ENCODE measurements at places on chromosomes 5 and 9. TPM values are rescaled to one million over a fixed set of nuclear protein-coding genes. Genes with fewer than 3 reads are reported as not detected.
A peak's percentile ranks its signal among the peaks of the same experiment; 100 is the strongest.

Gene CNTLN
- total RNA-seq = 10.6 TPM

Gene C5orf34
- 3.2 TPM for total RNA-seq

Gene ITGA2
- total RNA-seq = 40.5 TPM

Gene FBP2
- total RNA-seq = 0.29 TPM

Gene ANKRD33B
- total RNA-seq = 3.3 TPM

Gene SPATA31A3
- not detected for total RNA-seq

Gene PCDHA12
- total RNA-seq = 0.89 TPM

Gene IFNA14
- total RNA-seq = not detected

Gene ARHGEF28
- total RNA-seq = 34.5 TPM

Gene ECSCR
- 31.1 TPM for total RNA-seq

Gene SIL1
- 83.0 TPM for total RNA-seq

Gene PIP5K1B
- total RNA-seq = 13.8 TPM

Gene INSYN2B
- not detected for total RNA-seq

- no peak for DNase-seq
Measured at GRCh38 chr5:33832404-33833236, 59.2 kb downstream of the ADAMTS12 start.

DNA sequence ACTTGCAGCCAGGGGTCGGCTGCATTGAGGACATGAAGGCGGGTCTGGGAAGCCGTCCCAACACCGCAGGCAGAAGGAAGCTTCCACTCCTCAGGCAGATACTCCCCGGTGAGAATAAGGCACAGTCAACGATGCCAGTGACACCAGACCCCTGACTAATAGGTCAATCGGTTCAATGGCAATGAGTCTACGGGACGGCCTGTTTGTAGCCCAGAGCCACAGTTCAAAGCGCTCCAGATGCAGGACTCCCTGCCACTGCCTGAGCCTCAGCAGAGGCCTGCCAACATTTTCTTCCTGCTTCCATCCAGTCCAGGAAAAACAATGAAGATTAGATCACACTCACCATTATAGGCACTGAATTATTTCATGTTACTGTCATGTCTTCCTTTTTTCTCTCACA, 84.5 kb upstream of the SIMC1 start:
- no peak for DNase-seq

- no peak for DNase-seq
Measured at GRCh38 chr5:117947836-117948235, 1040.5 kb downstream of the DTWD2 start.

GRCh38 chr9:137648396-137648795, 29.6 kb downstream of the EHMT1 start:
- DNase-seq = no peak

- DNase-seq = peak; percentile 38
Measured at GRCh38 chr9:134525070-134525815, 116.4 kb upstream of the COL5A1 start.

GRCh38 chr5:177568326-177568725, 14.0 kb upstream of the FAM193B start:
- DNase-seq = no peak

DNA sequence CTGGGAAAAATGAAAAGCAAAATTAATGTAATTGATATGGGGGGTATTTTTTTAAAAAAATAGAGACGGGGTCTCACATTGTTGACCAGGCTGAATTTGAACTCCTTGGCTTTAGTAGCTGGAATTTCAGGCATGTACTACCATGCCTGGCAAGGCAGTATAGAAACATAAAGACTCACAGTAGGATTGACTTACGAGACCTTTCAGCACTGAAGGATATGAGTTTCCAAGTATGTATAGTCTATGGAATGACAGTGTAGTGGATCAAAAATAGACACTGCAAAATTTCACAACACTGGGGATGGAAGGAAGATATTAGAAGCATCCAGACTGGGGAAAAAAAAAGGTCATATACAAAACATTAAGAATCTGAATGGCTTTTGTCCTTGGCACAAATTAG, 6.8 kb downstream of the DCP2 start:
- no peak for DNase-seq

GRCh38 chr5:113151641-113152379, 175.2 kb downstream of the DCP2 start:
- no peak for DNase-seq

DNA sequence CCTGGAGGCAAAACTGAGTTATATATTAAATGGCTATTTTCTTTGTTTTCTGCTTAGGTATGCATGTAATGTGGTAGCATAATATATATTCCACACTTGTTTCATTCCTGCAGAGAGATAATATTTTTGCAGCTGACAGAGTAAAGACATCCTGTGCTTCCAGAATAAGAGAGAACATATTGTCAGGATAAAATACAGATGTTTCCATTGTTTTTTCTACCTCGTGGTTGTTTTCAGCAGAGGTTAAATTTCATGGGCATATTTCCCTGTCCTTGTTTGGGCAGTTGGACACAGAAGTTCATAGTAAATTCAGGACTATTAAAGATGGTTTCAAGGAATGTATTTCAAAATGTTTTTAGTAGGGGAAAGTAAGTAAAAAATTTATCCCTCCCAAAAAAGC, 47.6 kb upstream of the MEGF10 start:
- DNase-seq = no peak

DNA sequence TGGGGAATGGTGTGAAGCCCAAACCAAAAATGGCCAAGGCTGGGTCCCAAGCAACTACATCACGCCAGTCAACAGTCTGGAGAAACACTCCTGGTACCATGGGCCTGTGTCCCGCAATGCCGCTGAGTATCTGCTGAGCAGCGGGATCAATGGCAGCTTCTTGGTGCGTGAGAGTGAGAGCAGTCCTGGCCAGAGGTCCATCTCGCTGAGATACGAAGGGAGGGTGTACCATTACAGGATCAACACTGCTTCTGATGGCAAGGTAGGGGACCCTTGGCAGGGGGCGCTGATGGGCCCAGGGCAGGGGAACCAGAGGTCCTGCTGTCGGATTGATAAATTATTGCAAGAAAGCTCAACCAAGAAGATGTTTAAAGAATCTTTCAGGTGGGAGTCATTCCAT, 19.8 kb downstream of the ABL1 start:
- DNase-seq = peak; percentile 28

DNA sequence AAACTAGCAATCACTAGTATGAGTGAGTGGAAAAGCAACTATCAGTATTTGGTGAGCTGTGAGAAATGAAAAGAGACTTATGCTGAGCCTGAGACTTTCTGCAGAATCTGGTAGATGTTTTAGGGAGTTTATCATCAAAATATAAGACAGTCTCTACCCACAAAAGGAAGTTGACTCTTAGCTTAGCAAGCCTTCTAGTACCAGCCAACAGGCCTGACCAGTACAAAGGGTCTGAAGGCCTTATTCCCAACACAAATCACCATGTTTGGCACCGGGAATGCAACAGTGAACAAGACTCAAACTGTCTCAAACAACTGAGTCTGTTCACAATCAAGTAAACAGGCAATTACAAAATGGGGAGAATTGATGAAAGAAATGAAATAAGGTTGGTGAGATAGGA, 244.4 kb downstream of the CWC27 start:
- no peak for DNase-seq

GRCh38 chr5:137091472-137091871, 407.7 kb downstream of the SPOCK1 start:
- DNase-seq = no peak

- no peak for DNase-seq
Measured at GRCh38 chr5:41921874-41922273, 3.2 kb upstream of the FBXO4 start.

GRCh38 chr5:122156724-122157325, 27.5 kb downstream of the ZNF474 start:
- DNase-seq = no peak

- DNase-seq = no peak
Measured at GRCh38 chr5:67014957-67015400, 181.6 kb downstream of the CD180 start.

DNA sequence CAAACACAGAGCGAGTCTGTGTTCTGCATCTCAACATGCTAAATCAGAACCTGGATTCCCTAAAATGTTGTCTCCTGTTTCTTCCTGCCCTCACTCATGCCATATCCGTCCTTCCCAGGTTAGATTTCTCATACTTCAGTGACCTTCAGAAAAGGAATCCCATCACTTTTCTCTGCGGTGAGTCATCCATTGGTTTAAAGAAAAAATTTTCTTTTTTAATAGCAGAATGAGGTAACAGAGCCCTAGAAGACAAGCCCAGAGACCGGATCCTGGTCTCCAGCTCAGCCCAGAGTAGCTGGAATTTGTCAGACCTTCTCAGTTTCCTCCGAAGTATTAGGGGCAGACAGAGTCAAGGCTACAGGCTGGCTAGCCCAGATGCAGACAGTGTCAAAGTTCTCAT, 143.2 kb upstream of the DMRT1 start:
- DNase-seq = no peak

DNA sequence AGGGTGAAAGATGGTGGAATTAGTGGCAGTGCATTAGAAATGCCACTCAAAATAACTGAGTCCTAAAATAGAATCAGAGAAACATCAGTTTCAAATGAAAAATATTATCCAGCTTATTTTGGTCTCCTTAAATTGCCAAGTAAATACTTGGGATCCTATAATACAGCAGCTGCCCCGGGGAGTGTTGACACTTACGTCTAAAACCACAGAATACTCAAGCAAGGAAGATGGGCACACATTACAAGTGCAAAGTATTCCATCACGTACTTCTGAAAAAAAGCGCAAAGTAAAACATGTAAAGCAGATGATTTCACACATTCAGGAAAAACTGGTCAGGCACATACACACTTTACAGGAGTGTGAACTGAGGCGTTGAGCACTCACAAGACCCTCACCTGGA, 2.4 kb upstream of the ARHGEF37 start:
- DNase-seq = no peak

- DNase-seq = no peak
Measured at GRCh38 chr5:124297826-124298225, 448.6 kb downstream of the ZNF608 start.

GRCh38 chr5:133992429-133993155, 12.2 kb downstream of the VDAC1 start:
- DNase-seq = no peak

DNA sequence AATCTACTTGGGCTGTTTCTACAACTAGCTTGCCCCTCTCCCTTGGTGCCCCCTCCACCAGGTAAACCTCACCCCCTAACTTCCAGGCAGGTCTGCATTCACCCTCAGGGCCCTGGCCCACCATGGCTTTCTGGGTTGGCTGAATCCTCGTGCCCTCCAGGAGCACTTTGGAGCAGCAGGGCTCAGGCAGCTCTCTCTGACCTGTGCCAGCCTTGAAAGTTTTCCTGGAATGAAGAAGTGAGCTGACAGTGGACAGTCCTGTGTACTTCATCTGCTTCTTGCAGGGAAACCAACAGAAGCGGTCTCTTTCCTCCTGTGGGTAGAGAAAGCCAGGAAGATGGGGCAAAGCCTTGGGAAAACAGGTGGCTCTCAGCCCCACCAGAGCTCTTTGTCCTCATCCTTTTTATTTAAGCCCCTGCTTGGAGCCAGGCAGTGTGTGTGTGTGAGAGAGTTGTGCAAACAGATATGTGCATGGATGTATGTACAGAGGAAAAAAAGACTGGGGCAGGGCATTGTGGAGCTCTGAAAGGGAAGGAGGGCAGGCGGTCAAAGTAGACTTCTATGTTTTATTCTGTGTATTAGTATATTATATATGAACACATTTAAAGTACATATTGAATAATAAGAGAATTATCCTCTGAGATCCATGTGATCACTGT, 62.3 kb upstream of the SPRY4 start:
- DNase-seq = no peak

DNA sequence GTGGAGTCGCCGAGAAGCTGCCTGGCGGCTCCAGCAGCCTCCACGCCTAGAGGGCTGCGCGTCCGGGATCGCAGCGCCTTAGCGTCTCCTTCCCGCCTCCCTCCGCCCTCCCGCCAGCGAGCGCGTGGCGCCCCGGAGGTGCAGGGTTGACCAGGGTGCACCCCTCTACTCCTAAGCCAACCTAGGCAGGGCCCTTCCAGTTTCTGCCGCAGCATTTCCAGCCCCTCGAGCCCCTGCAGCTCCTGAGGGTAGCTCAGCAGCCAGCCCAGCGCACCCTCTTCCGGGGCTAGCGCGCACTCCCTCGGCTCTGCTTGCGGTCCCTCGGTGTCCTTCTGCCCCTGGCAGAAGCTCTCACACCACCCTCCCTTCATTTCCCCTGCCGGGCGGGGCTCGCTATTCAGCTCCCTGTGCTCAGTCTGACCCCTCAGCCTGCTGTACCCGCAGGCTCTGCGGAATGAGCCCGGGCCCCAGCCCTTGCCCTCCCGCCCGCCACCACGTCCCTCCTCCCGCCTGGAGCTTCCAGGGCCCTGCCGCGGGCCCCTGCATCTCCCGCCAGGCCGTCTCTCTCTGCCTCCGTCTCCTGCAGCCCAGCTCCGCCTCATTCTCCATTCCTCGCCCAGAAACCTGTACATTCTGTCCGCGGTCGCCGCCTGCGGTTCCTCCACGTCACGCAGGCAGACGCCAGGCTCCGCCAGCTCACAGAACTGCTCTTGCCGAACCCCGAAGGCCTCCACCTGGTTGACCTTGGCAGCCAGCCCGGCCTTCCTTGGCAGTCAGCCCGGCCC, 61.8 kb downstream of the SPATA31C2 start:
- peak; percentile 87 for DNase-seq

- no peak for DNase-seq
Measured at GRCh38 chr9:91360551-91361290, 997 bp downstream of the AUH start.

DNA sequence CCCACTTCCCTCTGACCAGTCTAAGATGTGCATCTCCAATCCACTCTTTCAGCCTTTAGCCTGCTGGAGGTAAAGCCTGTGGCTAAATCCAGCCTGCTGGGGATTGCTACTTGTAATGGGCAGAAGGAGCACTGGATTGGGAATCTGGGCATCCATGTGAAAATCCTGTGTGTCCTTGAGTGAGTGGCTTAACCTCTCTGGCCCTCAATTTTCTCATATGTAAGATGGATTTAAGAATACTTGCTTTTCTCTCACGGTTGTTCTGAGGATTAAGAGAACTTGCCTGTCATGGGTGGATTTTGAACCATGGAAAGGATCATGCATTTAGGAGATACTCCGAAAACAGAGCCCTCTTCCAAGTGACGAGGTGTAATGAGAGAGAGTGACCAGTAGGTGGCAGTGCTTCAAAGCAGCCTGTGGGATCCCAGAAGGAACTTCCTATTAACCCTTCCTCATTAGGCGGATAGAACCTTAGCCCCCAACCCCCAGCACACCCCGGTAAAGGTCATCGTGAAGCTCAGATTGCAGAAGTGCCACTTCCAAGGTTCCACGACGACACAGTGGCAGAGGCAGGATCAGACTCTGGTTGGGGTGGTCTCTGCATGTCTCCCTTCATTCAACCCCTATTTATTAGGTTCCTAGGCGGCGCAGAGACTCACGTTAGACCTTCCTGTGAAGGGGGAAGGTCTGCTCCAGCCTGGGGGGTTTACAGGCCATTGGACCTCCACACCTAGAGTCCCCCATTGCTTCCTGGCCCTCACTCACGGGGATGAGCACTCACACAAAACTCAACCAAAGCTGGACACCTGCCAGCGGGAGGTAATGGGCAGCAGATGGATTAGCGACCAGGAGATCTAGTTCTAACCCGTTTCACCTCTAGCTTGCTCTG, 68.7 kb upstream of the ZNF618 start:
- peak; percentile 67 for DNase-seq

GRCh38 chr5:43313854-43314457, 744 bp upstream of the HMGCS1 start:
- no peak for DNase-seq

GRCh38 chr9:106616026-106616425, 246.9 kb upstream of the ZNF462 start:
- no peak for DNase-seq

- no peak for DNase-seq
Measured at GRCh38 chr5:97377582-97377981, 194.5 kb upstream of the RIOK2 start.

- no peak for DNase-seq
Measured at GRCh38 chr9:130522233-130522808, 57.1 kb upstream of the FUBP3 start.

Data from ureter (tissue), 1 donor.